ENCODE measurements at places on chromosomes 11 and 22.

DNA sequence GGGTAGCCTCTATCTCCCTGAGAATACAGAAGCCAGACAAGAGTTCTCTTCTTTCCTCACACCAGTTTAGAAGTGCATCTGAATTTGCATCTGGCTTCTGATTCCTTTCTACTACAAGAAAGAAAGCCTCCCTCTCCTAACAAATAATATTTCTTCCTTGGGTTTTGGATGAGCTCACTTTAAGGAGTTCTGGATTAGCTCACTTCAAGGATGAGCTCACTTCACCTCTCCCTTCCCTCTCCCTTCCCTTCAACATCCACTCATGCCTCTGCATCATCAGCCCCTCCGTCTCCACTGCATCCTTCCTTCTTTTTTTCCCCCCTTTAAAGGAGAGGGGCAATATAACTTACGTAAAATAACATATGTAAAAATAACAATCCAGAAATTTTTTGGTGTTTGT, 1.6 kb upstream of the MTNR1B start:
- DNase-seq: no peak

- DNase-seq: no peak
Measured at GRCh38 chr22:29735416-29735815, 15.6 kb downstream of the CABP7 start.

GRCh38 chr11:86508604-86509587, 134.2 kb downstream of the CCDC81 start:
- no peak for DNase-seq

- DNase-seq: no peak
Measured at GRCh38 chr11:26963764-26964163, 30.1 kb upstream of the FIBIN start.

GRCh38 chr11:112320668-112321067, 60.0 kb upstream of the PLET1 start:
- peak; percentile 78 for DNase-seq

DNA sequence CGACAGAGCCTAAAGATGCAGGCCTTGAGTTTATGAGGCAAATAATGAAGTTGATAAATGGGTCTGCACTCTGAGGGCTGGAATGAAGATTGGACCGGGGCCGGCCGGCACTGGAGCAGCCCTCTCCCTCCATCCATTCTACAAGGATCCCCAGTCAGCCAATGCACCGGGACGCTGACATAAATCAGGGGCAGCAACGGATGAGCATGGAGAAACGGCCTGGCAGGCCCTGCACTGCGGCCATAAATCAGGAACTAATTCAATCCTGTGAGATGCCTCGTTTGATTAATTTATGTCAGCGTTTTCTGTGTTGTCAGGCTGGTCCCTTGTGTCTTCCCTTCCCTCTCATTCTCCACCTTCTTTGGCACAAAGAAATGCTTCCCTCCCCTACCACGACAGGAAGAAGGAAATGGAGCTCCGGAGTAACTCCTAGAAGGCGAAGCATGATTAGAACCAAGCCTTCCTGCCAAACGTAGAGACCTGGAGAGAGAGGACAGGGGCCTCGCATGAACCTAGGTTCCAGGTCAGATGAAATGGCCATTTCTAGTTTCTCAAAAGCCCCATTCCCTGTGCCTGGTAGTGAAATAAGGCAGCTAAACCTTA, 358.4 kb downstream of the OPCML start:
- DNase-seq: no peak

GRCh38 chr22:25142102-25142501, 57.6 kb upstream of the CRYBB3 start:
- no peak for DNase-seq

GRCh38 chr11:119426142-119426541, 3.2 kb upstream of the THY1 start:
- DNase-seq: no peak

- no peak for DNase-seq
Measured at GRCh38 chr22:40107851-40108378, 69.8 kb upstream of the TNRC6B start.

DNA sequence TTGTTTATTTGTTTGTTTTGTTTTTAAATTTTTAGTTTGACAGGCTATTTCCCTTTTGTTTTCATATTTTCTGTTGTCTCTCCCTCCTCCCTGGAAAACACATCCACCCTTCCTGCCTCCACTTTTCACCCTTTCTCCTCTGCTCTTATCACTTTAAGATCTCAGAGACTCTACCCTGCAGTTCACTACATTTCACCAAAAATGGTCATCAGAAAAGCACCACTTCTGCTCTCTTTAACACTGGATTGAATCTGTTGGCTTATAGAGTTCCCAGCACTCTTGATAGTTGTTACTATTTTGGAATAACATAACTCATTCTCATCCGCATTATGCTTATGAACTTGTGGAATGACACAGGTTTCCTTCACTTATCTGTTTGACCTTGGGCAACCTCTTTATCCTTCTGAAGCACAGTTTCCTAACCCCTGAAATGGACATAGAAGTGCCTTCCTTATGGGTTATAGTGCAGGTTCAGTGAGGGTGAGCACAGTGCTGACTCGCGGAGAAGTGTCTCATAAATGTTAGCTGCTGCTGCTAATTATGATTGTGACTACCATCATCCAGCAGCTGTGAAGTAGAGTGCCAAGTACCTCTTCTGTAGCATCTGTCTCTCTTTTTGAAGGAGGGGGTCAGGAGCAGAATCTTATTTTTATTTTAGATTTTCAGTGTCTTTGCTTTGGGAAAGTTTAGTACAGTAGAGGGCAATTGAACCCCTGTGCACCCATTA, 15.0 kb downstream of the TEAD1 start:
- DNase-seq: no peak

- DNase-seq: no peak
Measured at GRCh38 chr11:132052342-132052741, 681.9 kb downstream of the NTM start.

DNA sequence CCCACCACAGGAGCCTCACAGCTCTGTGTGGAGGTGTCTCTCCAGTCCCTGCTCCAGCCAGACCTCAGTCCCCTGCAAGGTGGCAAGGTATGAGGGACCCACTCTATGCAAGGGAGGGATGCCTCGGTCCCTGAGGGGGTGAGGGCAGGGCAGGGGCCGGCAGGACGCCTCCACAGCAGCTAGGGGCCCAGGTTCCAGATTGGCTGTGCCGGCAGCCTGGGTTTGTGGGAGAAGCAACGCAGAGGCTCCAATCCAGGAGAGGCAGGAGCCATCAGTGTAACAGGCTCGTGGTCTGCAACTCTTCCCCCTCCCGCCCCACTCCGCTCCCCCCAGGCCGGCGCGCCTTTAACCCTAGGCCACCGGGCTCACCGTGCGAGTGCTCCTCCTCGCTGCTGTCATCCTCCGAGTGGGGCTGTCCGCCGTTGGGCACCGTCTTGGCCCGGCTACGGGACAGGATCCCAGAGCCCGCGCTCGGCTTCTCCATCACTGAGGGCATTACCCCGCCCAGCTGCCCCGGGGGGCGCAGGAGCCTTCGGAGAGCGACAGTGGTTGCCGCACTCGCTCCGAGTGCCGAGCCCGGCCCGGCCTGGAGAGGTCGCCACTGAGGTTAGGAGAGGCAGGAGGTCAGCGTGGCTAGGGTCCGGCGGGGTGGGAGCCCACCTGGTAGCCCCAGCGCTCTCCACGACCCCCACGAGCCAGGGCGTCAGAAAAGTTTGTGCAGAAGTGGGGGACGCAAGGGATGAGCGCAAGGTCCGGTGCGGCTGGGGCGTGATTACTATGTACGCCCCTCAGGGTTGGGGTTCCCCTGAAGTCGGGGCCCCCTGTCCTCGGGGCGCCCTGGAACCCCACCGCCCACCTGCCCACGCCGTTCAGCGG, 765 bp downstream of the RCOR2 start:
- DNase-seq: no peak

GRCh38 chr11:113286009-113286408, 28.4 kb upstream of the TTC12 start:
- DNase-seq: no peak

GRCh38 chr11:133545199-133545803, 13.0 kb upstream of the OPCML start:
- no peak for DNase-seq

DNA sequence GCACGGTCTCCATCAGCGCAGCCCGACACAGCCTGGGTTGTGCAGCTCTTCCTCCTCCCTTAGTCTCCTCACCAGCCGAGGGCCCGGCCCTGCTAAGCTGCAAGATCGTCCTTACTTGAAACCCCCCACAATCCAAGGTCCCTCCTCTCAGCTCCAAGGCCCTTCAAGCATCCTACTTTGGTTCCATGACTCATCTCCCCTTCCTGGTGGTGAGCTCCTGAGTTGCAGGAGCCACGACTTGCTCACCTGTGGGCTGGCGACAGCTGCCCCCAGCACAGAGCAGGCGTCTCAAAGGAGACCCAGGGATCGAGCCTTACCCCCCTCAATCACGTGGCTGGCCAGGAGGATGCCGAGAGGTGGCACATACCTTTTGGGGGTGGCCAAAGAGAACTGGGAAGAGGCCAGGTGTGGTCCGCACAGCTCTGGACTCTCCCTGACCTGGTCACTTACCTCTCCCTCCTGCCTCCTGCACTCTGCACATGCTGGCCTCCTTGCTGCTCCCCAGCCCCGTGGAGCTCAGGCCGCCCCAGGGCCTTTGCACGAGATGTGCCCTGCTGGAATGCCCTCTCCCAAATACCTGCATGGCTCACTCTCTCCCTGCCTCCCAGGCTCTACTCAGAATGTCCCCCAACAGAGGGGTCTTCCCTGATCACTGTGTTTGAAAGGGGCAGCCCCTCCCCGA, 35.2 kb upstream of the FADD start:
- DNase-seq: no peak

- no peak for DNase-seq
Measured at GRCh38 chr11:116510886-116511650, 261.7 kb downstream of the BUD13 start.

GRCh38 chr11:110797453-110797852, 85.2 kb upstream of the ARHGAP20 start:
- DNase-seq: no peak

GRCh38 chr22:41905411-41906202, 9.3 kb downstream of the SHISA8 start:
- no peak for DNase-seq

- peak; percentile 50 for DNase-seq
Measured at GRCh38 chr22:46801331-46801811, 38.9 kb downstream of the TBC1D22A start.

- no peak for DNase-seq
Measured at GRCh38 chr11:67632982-67633755, 3.4 kb upstream of the NUDT8 start.

DNA sequence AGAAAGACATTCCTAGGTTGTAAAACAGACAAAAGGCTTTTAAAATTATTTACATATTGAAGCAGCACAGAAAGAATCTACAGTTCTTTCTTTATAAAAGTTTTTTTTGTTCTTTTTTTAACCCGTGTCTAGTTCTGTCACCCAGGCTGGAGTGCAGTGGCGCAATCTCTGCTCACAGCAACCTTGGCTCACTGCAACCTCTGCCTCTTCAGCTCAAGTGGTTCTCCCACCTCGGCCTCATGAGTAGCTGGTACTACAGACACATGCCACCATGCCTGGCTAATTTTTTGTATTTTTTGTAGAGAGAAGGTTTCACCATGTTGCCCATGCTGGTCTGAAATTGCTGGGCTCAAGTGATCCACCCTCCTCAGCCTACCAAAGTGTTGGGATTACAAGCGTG, 3.8 kb upstream of the INCENP start:
- no peak for DNase-seq

- DNase-seq: no peak
Measured at GRCh38 chr11:106765469-106766258, 252.6 kb downstream of the GUCY1A2 start.

All from breast epithelium (tissue), 4 donors.